ENCODE measurements at places on chromosomes 5 and 9.

GRCh38 chr9:134413112-134413715, 87.0 kb downstream of the RXRA start:
- DNase-seq, result no peak

- no peak for DNase-seq
Observed at GRCh38 chr5:107915176-107915812, 244.6 kb upstream of the EFNA5 start.

DNA sequence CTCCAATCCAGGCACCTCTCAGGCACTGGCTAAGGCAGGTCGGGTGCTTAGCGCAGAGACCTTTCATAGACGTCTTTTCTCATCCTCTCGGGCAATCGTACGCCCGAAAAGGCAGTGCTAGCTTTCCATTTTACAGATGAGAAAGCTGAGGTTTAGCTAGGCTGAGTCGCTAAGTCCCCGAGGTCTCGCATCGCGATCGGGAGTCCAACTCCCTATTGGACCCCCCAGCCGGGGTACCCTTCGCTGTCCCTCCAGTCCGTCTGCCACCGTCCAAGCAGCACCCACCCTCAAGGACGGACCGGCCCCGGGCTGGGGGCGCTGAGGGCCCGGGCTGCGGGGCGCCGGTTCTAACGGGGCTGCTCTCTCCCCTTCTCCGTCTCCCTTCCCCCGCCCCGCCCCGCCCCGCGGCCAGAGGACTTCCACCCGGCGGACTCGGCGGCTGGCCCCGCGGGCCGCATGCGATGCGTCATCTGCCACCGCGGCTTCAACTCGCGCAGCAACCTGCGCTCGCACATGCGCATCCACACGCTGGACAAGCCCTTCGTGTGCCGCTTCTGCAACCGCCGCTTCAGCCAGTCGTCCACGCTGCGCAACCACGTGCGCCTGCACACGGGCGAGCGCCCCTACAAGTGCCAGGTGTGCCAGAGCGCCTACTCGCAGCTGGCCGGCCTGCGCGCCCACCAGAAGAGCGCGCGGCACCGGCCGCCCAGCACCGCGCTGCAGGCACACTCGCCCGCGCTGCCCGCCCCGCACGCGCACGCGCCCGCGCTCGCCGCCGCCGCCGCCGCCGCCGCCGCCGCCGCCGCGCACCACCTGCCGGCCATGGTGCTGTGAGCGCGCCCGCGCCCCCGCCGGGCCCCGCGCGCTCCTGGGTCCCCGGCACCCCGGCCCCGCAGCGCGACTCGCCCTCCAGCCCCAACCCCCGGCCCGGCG, 12.5 kb upstream of the EXOSC2 start:
- peak; percentile 67 for DNase-seq

DNA sequence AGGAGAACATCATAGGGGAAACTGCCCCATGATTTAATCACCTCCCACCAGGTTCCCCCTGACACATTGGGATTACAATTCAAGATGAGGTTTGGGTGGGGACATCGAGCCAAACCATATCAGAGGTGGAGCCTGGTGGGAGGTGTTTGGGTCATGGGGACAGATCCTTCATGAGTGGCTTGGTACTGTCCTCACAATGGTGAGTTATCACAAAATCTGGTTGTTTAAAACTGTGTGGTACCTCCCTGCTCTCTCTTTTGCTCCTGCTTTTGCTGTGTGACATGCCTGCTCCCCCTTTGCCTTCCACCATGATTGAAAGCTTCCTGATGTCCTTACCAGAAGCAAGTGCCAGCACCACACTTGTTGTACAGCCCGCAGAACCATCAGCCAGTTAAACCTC, 16.2 kb upstream of the ZFR start:
- no peak for DNase-seq

DNA sequence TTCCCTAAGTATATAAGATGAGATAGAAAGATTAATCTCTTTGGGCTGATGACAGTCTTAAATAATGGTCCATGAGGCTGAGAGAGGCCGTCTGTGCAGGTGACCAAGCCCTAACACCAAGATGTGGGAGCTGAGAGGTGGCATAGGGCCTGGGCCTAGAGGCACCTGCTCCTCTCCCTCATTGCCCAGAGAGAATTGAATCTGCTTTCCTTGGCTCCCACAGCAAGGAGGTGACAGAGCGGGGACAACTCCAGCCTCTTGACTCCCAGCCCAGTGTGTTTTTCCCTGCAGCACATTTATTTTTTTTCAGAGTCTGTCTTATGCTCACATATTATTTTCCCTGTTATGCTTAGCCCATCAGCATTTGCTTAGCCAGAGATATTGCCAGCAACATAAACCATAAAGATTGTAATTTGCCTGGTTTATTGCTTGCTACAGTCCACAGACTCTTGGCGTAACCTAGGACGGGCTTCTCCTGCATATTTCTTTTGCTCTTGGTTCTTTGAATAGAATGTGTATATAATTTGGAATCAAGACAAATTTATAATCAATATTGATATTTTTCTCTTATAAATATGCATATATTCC, 105.6 kb downstream of the NTRK2 start:
- DNase-seq, result no peak

DNA sequence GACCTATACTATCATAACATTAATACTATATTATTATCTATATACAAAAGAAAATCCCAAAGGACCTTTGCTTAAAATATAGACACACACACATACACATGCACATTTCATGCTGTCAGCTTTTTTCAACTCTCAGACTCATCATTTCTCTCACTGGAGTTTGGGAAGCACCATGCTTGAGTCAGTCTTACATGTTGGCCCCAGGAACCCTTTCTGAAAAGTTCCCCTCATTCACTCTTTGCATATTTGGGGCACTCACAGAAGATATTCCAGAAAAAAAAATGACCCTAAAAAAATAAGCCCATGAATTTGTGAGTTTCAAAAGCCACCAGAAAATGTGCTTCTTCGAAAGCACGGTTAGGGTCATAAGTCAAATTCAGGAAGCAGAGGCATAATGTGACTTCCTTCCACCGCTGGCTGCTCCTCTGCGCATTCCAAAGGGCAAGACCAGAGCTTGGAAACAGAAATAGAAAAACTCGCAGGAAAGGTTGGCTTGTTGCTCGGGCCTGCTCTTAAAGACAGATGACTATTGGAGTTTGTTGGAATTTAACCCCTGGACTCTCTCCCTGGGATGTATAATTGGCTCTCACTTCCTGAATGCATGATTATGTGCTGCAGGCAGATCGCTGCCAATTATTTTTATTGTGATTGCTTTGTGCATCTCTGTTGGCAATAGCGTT, 129.7 kb upstream of the IQGAP2 start:
- no peak for DNase-seq

DNA sequence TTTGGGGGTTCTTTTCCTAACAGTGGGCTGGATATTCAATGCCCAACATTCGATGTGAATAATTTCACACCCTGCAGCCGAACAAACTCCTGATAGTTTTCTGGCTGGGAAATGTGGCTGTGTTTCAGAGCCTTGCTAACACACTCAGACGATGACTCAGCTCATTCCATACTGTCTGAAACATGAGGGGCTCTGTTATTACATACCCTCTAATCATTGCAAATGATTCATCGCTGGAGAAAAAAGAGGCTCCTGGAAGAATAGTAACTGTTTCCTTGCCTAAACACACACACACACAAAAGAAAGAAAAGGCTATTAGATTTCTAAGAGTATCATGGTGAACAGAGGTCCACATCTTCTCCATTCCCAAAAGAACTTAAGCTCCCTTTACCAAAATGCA, 75.8 kb downstream of the OXCT1 start:
- DNase-seq, result no peak

DNA sequence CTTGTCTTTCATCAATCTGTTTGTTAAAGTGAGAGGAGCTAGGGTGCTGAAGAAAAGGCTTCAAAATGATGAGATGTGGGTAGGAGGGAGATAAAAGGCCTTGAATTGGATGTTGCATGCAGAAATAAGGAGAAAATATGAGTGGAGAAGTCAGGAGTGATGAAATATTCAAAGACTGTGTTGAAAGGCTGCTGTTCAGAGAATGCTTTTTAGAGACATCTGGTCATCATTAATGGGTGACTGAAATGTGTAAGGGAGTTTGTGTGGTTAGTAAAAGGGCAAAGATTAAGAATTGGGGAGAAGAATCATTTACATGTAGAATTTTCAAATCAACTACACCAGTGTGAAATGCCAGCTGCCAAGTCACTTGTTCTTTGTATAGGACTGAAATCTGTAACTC, 383.9 kb downstream of the MAT2B start:
- no peak for DNase-seq

GRCh38 chr5:30596495-30597064, 596.9 kb upstream of the CDH6 start:
- DNase-seq, result no peak

GRCh38 chr5:126805063-126805462, 28.1 kb downstream of the LMNB1 start:
- DNase-seq, result no peak

GRCh38 chr5:154196955-154197652, 6.6 kb downstream of the GALNT10 start:
- DNase-seq, result no peak

DNA sequence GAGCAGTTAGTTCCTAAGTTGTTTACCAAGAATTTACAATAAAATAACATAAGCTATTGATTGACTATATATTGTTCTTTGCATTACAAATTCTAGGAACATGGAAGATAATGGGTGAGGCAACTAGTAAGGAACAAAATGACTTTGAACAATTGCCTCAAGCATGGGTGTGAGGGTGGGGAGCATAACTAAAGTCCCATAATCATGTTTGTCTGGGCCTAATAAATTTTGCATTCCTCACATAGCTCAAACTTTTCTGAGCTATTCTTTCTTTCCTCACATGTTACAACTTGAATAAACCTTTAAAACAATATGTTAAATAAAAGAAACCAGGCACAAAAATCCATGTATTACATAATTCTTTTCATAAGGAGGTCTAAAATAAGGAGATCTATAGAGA, 1066.1 kb downstream of the NR2F1-AS1 start:
- DNase-seq, result no peak

- DNase-seq, result no peak
Observed at GRCh38 chr5:176806137-176806536, 4.2 kb upstream of the UNC5A start.

DNA sequence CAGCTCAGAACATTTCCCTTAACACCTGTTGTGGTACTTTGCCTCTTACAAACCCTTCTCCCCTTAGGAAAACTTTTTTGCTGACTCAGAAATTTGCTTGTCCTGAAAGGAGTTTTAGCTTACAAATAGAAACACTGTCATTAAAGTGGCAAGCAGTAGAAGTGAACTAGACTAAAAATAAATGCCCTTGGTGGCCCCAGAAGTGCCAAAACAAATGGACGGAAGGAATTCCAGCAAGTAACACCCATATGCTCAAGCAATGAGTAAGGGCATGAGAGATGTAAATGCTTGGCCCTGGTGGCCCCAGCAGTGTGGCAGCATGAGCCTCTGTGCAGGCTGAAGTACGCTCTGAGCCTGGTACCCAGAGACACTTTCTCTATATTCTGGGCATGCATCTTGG, 8.6 kb downstream of the VLDLR start:
- DNase-seq, result no peak

- DNase-seq, result no peak
Observed at GRCh38 chr9:113463418-113464285, at the start of gene RGS3. TSS of gene RGS3 (plus strand) at chr9:113463727. CDS start at chr9:113463803, 76 bp downstream.

- DNase-seq, result no peak
Observed at GRCh38 chr5:5822729-5823257, 400.3 kb downstream of the ICE1 start.

- DNase-seq, result no peak
Observed at GRCh38 chr9:109317311-109317978, 3.4 kb downstream of the EPB41L4B start.

DNA sequence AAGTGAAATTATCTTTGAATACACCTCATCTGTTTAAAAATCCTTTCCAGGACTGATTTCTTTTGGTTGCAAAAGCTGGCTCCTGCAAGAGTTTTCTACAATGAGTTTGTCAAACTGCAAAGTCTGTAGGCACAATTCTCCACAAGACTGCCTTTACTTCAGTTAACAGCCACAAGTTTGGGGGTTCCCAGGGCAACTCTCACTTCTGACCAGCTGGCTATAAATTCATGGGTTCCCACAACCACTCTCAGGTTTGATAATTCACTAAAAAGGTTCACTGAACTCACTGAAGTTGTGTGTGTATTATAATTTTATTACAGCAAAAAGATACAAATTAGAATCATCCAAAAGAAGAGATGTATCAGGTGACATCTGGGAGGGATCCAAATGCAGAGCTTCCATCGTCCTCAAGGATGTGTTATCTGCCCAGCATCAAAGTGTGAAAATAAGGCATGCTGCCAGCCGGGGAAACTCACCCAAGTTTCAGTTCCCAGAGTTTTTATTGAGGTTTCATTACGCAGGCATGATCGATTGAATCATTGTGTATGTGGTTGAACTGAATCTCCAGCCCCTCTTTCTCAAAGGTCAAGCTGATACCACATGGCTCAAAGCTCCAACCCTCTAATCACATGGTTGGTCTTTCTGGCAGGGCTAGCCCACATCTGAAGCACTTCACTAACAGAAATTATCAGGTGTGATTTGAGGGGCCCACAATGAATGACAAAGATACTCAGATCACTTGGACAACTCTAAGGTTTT, 19.0 kb upstream of the PSIP1 start:
- no peak for DNase-seq

GRCh38 chr9:121242219-121242958, 25.6 kb upstream of the GSN start:
- no peak for DNase-seq

DNA sequence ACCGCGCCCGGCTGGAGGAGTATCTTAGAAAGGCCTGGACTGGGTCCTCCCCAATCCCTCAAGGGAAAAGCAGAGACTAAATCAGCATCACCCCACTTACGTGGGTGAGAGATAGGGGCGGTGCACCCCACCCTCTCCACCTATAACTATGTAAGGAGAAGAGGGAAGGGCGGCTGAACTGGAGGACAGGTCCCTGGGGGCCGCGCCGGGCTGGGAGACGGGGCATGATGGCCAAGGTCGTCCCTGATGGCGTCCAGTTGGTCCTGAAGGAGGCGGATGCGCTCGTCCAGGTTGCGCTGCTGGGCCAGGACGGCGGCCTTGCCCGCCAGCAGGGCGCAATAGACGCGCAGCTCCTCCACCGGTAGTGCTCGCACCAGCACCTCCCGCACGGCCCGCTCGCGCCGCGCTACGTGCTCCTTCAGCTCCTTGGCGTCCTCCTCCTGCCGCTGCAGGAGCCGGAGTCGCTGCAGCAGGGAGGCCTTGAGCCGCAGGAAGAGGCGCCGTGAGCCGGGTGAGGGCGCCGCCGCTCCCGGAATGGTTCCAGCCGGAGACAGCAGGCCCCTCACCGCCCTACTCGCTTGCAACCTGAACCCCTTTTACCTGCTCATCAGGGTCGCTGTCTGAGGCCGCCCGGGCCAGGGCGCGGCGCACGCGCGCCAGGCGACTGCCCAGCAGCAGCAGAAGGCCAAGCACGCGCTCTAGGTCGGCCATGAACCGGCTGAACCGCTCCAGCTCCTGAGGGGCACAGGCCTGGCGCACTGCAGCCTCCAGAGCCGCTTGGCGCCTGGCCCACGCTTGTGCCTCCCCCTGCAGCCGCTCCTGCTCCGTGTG, 7.6 kb downstream of the SHROOM1 start:
- no peak for DNase-seq

DNA sequence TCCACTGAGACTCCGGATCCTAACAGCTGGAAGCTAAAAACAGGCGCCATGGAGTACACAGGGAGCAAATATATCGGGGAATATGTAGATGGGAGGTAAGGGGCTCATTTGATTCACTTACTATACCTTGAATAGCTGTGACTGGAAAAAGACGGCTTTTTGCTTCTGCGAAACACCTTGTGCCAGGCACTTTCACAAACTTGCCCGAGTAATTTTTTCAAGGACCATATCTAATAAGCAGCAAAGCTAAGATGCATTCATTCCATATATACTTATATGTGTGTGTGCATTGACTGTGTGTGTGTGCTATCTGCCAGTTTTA, 178 bp downstream of the MORN5 start:
- no peak for DNase-seq

- DNase-seq, result no peak
Observed at GRCh38 chr9:126497660-126498275, 116.0 kb upstream of the LMX1B start.
